ENCODE measurements at places on chromosomes 1 and 21.

DNA sequence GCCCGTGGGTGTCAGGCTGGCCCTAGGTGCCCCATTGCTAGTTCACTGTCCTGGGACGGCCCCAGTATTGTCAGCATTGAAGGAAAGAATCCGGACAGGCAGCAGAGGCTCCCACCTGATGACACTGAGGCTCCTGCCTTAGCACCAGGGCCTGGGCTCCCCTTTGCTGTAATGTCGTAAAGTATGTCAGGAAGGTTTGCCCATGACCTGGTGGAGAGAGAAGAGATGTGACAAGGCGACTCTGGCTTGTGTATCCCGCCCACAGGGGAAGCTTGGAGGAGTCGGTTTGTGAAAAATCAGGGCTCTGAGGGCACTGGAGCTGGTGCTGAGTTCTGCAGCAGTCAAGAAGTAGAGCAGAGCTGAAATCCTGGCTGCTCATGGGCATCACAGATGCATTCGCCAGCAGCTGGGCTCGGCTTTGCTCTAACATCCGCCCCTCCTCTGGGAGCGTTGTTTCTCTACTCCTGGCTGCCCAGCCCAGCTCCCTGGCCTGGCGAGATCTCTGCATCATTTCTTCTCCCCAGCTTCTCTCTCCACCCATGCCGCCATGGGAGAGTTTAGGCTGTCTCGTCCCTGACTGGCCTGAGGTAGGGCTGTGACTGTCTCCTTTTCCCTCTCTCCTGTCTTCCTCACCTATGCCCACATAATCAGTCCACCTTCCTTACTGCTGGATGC lies 74.1 kb downstream of the ADARB1 start:
- no peak for DNase-seq

- no peak for DNase-seq
These were observed 238.3 kb downstream of the HLX start for GRCh38 chr1:221117548-221117951.

- no peak for DNase-seq
These were observed 420.6 kb downstream of the SIPA1L2 start for GRCh38 chr1:232209357-232209756.

DNA sequence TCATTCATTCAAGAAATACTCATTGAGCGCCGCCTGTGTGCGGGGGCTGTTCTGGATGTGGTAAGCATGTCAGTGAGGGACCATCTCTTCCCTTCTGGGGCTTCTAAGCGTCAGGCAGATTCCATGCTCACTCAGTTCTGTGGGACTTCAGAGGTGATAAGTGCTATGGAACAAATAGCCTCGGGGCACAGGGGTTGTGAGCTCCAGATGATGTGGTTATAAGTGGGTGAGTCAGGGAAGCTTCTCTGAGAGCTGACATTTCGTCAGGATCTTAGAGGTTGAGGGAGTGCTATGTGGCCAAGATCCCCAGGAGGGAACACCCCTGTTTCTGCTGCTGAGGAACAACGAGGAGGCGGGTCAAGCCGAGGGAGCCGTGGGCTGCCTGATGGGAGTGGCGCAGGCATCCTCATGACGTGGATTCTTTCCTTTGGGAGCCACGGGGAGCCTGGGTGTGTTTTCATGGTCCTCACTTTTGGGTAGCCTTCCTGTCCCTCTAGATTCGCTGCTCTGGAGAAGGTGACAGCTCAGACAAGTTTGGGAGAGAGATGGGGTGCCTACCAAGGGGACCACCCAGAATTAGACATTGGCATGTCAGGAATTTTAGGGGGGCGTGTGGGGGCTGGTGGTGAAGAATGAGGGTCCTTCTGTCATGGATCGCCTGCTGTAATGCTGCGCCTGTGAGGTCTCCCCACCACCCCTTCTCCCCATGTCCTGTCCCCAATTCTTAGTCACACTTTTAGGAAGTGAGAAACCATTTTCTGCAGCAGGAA lies 38.5 kb downstream of the HUNK start:
- DNase-seq = no peak

GRCh38 chr1:5151511-5151910 lies 497.1 kb downstream of the AJAP1 start:
- DNase-seq = no peak

DNA sequence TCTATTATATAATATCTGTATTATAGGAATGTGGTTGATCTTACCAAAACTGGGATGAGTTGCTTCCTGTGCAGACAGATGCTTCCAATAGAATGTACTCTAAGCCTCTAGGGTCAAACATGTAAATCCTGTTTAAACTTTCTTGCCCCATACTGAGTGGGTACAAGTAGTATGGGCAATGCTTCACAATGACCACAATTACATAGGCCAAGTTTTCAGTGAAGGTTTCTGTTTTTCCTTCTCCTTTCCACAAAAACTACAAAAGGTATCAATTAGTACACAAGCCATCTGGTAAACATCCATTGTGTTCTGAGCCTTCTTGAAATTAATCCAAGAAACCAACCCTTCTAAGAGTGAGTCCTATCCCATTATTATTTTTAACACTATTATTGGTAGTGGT lies 16.8 kb downstream of the OTUD7B start:
- no peak for DNase-seq

- DNase-seq = no peak
These were observed 42.7 kb upstream of the TRIM45 start for GRCh38 chr1:117164209-117164608.

- no peak for DNase-seq
These were observed 194.9 kb downstream of the DYRK1A start for GRCh38 chr21:37561506-37561905.

DNA sequence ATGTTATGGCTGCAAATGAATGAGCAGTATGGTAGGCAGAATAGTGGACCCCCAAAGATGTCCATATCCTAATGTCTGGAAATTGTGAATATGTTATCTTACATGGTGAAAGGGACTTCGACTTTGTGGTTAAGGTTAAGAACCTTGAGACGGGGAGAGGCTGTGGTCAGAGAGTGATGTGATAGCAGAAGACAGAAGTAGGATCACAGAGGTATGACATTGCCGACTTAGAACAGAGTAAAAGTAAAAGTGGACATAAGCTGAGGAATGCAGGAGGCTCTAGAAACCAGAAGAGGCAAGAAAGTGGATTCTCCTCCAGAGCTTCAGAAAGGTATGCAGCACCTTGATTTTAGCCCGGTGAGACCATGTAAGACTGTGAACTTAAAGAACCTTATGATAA lies 74.6 kb downstream of the CTH start:
- no peak for DNase-seq

- no peak for DNase-seq
These were observed 409.8 kb downstream of the MATN1 start for GRCh38 chr1:30313584-30313983.

DNA sequence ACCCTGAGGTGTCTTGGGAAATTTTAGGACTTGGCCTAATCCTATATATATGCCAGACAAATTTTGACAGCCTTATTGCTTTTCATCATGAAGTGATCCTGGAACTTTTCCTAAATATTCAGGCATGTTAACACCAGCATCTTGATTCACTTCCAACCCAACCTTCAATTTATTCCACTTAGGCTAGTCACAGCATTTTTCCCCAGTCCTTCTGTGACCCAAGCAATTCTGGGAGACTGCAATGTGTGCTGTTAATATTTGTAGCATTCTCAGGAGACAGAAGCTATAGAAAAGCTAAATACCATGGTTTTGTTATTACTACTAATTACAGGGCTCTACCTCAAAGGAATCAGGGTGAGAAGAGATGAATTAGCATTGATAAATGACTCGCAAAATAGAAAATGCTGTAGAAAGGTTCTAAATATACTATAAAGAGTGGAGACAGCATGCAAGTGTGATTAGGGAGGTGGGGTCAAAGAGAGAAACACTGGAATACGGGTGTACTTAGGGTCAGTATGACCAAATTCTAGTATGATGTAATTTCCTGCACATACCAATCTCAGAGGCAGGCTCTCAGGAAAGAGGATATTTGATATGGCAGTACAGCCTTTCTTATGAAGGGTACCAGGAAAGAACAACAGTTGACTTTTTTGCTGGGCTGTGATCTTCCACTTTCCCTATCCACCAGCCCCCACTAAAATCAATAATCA lies 29.1 kb downstream of the PRRX1 start:
- DNase-seq = no peak

- DNase-seq = no peak
These were observed 35.5 kb downstream of the EPHA2 start for GRCh38 chr1:16120407-16120806.

- no peak for DNase-seq
These were observed 6.7 kb downstream of the NCMAP start for GRCh38 chr1:24562625-24563024.

- DNase-seq = no peak
These were observed 151.7 kb upstream of the NR5A2 start for GRCh38 chr1:199875856-199876255.

DNA sequence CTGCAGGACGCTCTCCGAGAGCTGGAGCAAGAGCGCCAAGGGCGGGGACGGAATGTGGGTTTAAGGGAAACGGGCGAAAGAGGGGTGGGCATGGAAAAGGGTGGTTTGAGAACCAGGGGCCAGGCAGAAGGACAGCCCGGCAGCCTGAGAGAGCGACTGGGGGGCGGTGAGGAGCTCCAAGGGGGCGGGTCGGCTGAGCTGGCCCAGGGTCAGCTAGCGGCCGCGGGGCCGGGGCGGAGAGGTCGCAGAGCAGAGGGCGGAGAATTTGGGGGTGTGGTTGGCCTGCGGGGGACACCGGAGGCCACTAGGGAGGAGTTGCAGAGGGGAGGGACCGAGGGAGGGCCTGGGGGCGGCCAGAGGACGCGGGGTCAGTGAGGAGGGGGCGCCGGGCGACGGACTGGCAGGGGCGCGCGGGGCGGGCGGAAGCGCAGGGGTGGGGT lies 54.7 kb downstream of the NDUFS5 start:
- DNase-seq = no peak

DNA sequence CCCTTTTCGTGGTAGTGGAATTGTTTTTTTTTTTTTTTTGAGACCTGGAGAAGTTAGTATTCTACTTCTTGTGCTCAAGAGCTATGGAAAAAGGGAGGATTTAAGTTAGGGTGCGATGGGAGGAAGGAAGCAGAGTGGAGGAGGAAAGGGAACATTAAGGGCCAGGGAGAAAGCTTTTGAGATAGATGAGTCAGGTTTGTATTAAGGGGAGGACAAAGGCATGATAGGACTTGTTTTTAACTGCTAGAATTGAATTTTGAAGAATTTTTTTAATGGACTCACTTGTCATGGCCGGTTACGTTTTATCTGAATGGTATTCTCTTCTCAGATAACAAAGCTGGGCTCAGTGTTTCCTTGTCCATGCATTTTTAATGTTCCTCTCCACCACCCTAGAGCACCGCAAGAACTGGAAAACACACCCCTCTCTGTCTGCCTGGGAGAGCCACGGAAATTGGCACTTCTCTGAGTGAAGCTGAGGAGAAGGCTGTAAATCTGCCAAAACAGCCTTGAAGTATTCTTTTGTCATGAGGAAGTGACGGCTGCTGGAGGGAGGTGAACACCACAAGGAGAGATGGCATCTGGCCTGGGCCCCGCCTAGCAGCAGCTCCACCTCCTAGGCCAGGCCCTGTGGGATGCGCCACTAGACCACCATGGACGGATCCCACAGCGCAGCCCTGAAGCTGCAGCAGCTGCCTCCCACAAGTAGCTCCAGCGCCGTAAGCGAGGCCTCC lies 3.5 kb downstream of the NIPAL3 start:
- no peak for DNase-seq

DNA sequence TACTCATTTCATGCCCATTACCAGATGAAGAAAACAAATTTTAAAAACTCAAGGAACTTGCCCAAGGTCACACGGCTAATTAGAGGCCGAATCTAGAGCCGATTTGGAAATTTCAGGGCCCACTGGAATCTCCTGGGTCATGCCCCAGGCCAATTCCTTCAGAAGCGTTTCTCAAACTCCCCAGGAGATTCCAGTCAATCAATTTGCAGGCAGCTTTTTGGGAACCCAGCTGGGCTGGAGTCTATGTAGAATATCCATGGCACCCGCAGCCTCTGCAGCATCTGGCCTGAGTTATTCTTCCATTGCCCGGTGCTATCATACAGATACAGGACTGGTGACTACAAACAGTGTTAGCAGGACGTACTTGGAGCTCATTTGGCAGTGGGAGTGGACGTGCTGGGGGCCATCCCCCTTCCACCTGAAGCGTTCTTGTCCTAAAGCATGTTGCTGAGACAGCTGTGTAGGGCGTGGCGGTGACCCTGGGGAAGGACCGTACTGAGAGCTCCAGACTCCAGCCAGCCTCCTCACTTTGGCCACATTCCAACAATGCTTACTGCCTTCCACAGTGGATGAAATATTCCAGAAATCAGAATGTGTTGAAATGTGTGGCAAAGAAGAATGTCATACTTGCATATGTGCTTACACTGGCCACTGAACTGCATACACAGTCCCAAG lies 38.3 kb downstream of the ABCG1 start:
- DNase-seq = no peak

- no peak for DNase-seq
These were observed 296.8 kb downstream of the TPR start for GRCh38 chr1:186078245-186078644.

DNA sequence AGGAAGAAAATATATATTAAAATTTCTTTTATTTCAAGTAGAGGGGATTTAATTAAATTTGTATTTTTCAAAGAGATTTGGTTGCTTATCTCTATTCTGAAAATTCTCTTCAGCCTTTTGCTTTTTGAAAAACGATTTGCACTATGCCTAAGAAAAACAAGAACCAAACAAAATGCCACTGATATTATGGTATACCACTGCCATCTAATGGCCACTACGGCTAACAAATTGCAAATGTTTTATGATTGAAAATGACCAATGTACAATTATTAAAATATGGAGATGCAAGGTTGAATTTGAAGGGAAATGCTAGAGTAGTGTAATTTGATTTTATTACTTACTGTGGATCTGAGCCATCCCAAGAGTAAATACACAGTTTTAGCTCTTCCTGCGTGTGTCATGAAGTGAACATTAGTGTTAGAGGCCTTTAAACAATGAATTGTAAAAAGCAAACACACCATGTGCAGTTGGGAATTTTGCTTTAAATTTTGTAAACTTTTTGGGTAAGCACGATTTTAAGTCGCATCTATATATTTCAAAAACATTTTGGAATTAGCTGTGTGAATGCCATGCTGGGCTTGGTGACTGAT lies 137.4 kb upstream of the USP25 start:
- DNase-seq = no peak

GRCh38 chr21:25191141-25191540 lies 416.1 kb downstream of the MRPL39 start:
- DNase-seq = no peak

- DNase-seq = no peak
These were observed 25.0 kb downstream of the GJA5 start for GRCh38 chr1:147735423-147735822.

GRCh38 chr1:116540088-116540487 lies 30.7 kb downstream of the CD58 start:
- DNase-seq = no peak

- DNase-seq = no peak
These were observed 32.2 kb upstream of the RPTN start for GRCh38 chr1:152191260-152191659.
